ENCODE measurements at places on chromosomes 2 and 18.

DNA sequence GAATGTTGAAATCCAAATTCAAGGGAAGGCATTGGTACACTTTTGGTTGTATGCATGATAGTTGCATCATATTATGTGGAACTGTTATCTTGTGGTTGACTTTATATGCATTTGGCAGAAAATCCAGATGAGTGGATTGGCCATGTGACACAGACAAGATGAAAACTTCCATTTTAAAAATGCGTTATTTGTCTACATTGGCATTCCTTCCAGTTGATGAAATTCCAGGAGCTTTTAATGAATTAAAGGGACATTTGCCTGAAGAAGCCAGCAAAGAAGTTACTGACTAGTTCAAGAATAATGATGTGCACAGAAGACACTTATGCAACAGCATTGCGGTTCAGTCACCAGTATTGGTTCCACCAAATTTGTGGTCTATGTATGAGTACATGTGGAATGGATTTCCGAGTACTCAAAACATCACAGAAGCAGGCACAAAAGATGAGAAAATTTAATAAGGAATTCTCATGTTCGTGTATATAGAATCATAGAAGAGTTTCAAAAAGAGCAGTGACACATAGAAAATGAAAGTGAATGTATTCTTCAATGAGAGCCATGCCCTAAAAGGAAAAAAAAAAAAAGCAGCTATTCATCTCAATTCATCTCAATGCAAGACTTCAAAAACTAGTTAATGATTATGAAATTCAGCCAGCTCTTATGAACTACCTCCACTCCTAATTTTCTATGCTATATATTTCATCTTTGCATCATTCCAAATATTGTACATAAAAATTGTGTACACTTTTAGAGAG, 232.1 kb downstream of the RBM43 start:
- ATAC-seq: peak; percentile 44

DNA sequence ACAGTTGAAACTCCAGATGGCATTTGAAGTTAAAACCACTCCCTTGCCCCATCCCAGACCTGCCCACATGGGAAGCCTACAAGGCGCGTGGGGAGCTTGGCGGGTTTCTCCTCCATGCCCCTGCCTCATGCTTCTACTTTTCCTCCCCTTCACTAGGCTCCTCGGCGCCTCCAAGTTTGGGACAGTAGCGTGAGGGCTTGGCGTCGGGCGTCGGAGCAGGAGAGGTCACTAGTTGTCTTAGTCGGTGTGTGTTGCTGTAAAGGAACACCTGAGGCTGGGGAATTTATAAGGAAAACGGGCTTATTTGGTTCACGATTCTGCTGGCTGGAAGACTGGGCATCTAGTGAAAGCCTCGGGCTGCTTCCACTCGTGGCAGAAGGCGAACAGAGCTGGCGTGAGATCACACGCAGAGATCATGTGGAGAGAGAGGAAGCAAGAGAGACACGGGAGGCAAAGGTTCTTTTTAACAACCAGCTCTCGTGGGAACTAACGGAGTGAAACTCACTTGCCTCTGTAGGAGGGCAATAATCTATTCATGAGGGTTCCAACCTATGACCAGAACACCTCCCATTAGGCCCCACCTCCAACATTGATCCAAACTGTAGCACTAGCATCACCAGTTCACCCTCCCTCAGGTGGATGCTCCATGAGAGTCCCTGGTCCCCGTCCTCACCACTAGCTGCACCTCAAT, 25.3 kb downstream of the ITM2C start:
- no peak for ATAC-seq

GRCh38 chr2:188705191-188705590, 269.0 kb upstream of the COL3A1 start:
- ATAC-seq: no peak

DNA sequence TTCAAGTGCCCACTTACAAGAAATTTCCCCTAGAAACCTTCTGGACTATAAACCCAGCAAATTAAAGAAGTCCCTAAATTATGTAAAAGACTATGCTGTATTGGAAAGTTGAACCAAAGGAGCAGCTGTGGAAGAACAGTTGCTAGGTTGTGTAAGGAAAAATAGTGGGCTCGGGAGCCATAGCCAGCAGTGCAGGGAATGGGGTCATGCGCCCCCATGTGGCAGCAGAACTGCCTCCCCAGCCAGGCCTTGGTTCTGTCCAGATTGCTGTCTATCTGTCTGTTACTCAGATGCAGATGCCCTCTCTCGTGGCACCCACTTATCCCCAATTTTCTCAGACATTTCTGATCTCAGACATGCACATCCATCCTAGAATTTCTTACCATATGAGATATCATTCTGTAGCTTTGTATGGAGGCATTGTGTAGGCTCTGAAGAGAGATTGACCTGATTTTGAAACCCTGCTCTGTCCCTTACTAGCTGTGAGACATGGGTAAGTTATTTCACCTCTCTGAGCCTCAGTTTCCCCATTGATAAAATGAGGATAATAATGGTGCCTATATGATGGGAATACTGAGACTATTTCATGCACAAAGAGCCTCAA, 258.3 kb downstream of the SS18 start:
- no peak for ATAC-seq

GRCh38 chr2:182410120-182410519, 16.7 kb downstream of the PDE1A start:
- no peak for ATAC-seq

DNA sequence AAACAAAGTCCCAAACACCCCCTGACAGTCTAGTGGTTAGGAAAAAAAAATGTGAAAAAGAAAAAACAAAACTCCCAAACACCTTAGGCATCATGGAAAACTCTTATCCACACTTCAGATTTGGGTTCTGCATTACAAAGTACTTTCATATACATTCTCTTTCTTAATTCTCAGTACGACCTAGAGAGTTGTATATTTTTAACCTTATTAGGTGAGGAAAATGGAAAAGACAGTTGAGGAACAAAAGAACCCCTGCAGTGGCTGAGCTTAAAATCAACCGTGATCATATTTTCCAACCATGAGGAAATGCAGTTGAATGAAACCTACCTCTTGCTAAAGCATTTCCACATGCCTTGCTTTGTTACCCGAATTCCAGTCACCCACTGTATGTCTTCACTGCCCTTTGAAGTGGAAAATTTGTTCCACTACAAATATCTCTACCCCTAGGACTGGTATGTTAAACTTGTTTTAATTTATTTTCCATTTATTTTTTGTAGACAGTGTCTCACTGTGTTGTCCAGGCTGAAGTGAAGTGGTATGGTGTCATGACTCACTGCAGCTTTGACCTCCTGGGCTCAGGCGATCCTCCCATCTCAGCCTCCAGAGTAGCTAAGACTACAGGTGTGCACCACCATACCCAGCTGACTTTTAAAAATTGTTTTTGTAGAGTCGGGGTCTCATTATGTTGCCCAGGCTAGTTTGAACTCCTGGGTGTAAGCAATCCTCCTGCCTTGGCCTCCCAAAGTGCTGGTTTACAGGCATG, 56.9 kb upstream of the LPIN2 start:
- ATAC-seq: no peak

- peak; percentile 76 for ATAC-seq
Observed at GRCh38 chr2:99169534-99169933, 11.3 kb downstream of the MITD1 start.

GRCh38 chr2:135245071-135245470, 193.0 kb downstream of the RAB3GAP1 start:
- ATAC-seq: peak; percentile 92

DNA sequence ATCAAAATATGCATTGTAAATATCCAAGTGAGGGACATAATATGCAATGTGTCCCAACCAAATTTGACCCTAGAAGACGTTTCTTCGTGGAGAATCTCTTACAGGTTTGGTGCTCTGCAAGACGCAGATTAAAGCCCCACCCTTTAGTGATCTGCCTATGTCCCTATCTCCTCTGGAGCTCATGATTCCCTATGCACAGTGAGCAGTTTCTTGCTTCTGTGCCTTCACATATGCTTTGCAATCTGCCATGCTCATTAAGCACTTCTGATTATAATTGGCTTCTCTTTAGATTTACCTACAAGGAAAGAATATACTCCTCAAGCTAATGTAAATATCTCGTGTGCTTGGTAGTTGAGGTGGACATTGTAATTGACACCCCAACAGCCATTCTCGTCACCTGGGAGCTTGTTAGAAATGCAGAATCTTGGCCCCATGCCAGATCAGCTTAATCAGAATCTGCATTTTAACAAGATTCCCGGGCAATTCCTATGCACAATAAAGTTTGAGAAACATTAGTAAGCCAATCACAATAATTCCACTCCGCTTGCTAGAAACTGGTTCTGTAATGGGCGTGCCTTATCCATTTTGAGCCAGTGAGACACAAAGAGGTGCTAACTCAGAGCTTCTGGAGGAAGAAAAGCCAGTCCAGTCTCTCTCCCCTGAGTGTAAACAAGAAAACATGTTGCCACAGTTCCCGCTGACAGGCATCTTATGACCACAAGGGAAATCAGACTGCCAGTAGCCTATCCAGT, 2.8 kb upstream of the PUM2 start:
- ATAC-seq: no peak

DNA sequence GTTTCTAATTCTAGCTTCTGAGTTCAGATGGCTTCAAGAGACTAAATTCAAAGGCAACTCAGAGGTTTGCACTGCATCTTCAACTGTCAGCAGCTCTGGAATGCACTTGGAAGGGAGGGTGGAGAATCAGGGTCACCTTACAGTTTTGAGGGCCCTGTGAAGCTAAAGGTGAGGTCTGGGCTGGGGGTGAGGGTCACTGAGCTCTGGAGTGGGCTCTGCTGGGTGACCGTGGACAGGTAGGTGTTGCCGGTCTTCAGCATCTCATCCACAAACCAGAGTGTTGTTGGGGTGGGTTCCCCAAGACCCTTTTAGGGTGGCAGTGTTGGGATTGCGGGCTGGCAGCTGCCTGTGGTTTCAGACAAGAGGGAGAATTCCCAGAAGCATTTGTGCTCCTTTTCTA, 70.1 kb upstream of the CXCR4 start:
- no peak for ATAC-seq

DNA sequence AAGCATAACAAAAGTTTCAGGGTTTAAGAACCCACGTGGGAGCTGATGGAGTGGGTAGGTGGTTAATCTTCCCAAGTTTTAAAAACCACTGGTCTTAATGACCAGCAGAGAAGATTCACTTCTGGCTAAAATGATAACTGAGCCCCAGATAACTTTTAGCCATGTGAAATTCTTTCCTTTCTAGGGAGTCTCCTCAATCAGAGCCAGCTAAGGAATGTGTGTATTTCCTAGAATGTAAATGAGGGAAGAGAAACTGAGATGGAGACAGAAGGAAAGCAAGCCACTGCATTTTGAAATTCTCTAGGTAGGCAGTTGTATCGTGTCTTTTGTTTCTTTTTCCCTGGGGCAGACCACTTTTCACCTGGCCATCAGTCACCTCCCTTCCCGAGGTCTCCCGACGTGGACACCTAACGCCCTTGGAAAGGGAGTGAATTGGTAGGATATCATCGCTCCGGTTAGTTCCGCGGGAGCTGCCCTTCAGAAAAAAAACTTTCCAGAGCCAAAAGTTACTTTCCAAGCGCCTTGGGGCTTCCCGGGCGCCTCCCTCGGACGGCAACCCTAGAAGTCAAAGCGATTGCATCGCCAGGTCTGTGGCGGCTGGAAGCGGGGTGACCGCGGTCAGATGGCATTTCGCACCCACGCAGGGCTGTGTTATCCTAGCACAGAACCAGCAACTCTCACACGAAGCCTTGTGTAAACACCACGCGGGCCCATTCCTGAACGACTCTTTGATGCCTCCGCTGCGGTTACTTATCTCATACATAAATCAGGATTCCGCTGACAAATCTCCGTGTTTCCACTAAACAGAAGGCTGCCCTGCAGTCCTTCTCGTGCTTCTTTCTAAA, 1.3 kb downstream of the COLEC12 start:
- no peak for ATAC-seq

GRCh38 chr2:188244383-188244782, 47.3 kb upstream of the GULP1 start:
- no peak for ATAC-seq

DNA sequence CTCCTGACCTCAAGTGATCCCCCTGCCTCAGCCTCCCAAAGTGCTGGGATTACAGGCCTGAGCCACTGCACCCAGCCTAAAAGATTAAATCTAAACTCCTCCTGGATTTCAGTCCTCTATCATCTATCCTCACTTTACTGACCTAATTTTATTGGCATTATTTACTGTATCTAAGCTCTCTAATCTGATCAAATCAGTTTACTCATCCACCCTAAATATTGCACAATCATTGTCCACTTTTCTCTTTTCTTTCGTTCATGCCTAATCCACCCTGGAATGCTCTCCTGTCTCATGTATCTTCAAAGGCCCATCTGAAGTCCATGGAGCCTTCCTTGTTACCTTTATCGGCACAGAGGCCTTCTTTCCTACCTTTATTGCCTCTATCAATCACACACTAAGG, 31.6 kb upstream of the GPR155 start:
- no peak for ATAC-seq

DNA sequence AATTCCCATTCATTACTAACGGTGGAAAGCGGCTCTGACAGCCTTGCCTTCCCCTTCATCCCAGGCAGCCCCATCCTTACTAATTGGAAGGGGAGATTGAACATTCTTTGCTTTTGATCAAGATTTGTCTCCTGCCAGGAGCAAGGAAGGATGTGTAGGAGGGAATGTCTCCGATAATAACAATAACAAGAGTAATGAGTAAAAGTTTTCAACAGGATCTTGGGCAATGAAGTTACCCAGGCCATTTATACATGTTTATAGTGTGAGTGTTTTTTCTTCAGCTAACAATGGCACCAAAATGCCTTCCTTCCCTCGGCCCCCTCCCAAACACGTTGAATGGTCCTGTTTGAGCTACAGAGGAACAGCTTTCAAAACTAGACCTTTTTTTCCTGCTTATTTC, 83.8 kb downstream of the GATA6 start:
- ATAC-seq: no peak

DNA sequence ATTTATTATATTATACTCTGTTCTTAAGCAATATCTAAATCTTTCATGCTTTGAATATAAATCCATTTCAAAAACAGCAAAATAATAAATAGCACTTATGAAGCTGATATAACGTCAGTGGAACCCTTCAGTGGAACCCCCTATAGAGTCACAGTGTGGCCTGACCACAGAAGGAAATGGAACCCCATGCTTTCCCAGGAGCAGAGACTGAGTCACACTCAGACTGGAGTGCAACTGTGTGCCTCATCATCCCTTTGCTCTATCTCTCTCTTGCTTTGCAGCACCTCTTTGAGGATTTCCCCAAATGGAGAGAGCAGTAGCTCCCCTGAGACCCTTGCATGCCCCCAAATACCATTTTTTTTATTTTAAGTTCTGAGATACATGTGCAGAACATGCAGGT, 13.1 kb downstream of the NXPH2 start:
- no peak for ATAC-seq

GRCh38 chr2:197547163-197547900, 31.5 kb downstream of the MOB4 start:
- ATAC-seq: no peak

DNA sequence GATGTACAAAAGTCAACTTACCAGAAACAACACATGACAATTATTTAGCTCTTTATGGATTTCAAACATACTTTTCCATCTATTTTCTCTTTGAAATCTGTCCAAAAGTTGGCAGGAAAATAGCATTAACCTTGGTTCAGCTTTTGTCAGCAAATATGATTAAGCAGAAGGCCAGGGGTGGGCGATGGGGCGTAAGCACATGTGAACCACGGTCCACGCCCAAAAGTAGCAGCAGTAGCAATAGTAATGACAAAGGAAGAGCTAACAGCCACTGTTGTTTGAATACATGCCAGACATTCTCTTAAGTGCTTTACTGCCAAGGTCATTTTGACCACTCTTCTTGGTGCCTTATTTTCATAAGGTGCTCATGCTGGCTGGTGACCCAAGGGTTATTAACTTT, 73.5 kb downstream of the ANTXR1 start:
- ATAC-seq: no peak

GRCh38 chr18:52288403-52289004, 51.5 kb upstream of the DCC start:
- ATAC-seq: no peak

GRCh38 chr2:43224571-43225092, 1.8 kb downstream of the ZFP36L2 start:
- no peak for ATAC-seq

All from activated CD4-positive, CD25-positive, alpha-beta regulatory T cell treated with anti-CD3 and anti-CD28 coated beads, Interleukin-2, amount 50 U/mL, for 24 hours (primary cell).